GM23248 (cell line): ENCODE measurements at places on chromosomes 2 and 18. TPM values are rescaled to one million over a fixed set of nuclear protein-coding genes. Genes with fewer than 3 reads are reported as not detected.

The CTAGE1 gene
- 0.11 TPM in 1 of 2 replicates, not detected in the other for total RNA-seq

The PROM2 gene
- 0.22 TPM in 1 of 2 replicates, not detected in the other for total RNA-seq

DNA sequence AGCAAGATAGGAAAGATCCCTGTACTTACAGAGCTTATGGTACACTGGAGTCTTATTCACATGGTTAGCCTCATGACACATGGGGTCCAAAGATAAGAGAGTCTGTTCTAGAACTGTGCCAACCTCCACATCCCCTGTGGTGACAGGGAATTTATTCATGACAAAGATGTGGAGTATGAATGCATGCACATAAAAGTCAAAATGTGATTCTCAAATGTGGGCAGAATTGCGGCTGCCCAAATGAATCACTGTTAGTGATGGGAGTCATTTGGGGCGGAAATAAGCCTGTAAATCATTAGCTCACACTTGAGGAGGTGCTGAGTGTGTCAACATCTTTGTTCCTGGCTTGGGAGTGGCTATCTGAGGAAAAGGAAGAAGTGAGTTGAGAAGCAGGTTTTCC lies 560.6 kb downstream of the SLC4A3 start:
- peak; percentile 88 for DNase-seq

- DNase-seq: no peak
These were observed 32.4 kb upstream of the ITPRID2 start for GRCh38 chr2:181859123-181859522.

DNA sequence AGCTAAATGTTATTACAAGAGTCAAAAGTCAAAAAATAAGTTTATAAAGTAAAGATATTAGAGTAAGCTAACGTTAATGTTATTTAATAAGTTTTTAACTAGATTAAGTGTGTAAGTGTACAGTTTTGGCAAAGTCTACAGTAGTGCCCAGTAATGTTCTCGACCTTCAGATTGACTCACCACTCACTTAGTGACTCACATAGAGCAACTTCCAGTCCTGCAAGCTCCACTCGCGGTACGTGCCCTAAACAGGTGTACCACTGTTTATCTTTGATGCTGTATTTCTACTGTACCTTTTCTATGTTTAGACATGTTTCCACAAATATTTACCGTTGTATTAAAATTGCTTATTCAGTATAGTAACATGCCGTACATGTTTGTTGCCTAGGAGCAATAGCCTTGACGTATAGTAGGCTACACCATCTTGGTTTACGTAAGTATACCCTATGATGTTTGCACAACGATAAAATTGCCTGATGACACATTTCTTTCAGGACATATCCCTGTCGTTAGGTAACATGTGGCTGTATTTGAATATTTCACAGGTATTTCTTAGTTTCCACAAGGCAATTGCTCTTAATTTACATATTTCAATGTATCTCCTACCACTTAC lies 1641.9 kb upstream of the PIK3C3 start:
- no peak for DNase-seq
